ENCODE measurements at places on chromosomes 16 and 17.

DNA sequence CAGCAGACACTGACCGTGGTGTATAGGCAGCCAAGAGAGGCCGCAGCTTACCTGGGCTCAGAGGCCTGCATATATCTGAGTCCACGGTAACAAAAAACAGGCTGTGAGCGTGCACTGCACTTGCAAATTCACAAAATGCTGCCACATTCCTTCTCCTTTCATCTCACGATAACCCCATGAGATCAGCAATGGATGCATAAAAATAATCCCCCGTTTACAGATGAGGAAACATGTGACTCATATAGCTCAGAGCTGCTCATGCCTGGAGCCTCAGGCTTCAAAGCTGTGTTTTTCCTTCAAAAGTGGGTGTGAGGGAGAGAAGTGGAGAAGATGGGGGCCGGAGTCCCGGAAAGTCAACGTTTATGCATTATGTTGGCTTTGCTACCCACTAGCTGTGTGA, 118.3 kb upstream of the FOXF1 start:
- peak; percentile 36 for DNase-seq

DNA sequence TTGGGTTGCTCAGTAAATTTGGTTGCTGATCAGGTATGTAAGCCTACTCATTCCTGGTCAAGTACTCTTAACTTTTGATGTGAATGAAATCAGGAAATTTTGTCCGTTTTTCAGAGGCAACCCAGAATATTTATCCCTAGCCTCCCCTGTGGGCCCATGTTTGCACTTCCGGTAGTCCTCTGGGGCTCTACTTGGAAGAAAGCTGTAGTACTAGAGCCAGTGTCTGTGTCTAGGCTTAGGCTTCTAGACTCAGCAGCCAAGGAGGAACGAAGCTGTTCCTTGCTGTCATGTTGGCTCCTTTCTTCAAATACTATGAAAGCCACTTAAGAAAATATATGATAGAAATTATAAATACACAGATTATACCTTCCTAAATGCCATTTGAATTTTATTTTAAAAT, 21.2 kb downstream of the ESRP2 start:
- no peak for DNase-seq

GRCh38 chr16:57804111-57804837, 2.0 kb upstream of the KIFC3 start:
- no peak for DNase-seq

GRCh38 chr16:70701998-70702397, 16.1 kb upstream of the MTSS2 start:
- no peak for DNase-seq

- no peak for DNase-seq
These were observed 49.8 kb downstream of the TANC2 start for GRCh38 chr17:63015824-63016223.

GRCh38 chr17:61395409-61395982, 4.1 kb upstream of the TBX2 start:
- DNase-seq = no peak

DNA sequence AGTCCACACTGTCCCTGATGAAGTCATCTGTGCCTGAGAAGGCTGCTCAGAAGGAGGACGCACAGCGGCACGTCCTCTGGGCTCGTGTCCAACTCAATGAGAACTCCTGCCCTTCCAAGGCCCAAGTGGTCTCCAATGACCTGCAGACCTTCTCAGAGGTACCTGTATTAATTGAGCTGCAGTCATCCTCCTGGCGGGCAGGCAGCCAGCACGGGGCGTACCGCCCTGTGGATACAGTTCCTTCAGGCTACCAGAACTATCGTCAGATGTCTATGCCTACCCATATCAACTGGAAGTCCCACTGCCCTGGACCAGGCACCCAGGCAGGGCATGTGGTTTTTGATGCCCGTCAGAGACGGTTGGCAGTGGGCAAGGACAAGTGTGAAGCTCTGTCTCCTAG, 2.9 kb upstream of the TMEM102 start:
- no peak for DNase-seq

DNA sequence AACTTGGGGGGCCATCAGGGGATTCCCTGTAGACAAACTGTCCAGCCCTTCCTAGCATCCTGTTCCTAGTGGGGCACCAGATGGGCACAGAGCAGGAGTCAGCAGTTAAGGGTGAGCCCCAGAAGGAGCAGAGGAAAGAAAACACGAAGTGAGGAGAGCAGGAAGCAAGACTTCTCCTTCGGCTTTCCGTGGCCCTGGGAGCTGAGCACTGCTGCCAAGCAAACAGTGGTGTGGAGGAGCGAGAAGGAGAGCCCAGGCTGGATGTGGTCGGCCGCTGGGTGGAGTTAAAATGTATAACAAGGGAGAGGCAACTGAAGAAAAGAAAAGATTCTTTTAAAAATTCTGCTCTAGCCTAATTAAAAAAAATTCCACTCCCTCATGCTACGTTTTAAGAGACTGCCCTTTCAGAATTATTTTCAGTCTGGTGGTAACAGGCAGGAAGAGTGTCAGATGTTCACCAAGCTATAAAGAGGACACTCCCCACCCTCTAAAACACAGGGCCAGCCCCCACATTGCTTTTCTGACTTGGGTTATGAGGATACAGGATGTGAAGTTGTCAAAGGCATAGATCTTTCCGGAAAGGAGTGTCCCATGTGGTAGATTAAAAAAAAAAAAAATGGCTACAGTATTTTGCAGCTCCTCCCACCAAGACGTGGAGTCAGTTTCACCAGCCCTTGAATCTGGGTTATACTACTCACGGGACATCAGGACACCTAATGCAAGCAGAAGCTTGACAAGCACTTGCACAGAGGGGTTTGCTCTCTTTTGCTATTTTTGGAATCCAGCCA, 74.9 kb upstream of the ZFHX3 start:
- peak; percentile 46 for DNase-seq

DNA sequence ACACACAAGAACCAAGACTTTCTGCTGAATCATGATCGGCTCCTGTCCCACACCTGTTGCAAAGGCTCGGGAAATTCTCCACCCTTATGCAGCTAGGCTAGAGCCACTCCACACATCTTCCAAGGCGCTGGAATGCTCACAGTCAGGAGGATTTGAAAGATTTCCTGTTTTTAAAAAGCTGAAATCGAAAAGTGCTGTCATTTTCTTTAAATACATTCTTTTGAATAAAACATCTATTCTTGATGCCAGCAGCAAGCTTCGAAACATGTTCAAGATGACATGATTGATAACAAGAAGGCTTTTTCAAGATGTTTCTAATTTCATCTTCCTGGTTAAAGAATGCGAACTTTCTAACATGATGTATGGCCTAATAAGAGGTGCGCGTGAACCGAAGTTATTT, 219.7 kb upstream of the CDH5 start:
- no peak for DNase-seq

All from kidney capillary endothelial cell (primary cell).